ENCODE measurements at places on chromosomes 6 and 20.
A peak's percentile ranks its signal among the peaks of the same experiment; 100 is the strongest.

DNA sequence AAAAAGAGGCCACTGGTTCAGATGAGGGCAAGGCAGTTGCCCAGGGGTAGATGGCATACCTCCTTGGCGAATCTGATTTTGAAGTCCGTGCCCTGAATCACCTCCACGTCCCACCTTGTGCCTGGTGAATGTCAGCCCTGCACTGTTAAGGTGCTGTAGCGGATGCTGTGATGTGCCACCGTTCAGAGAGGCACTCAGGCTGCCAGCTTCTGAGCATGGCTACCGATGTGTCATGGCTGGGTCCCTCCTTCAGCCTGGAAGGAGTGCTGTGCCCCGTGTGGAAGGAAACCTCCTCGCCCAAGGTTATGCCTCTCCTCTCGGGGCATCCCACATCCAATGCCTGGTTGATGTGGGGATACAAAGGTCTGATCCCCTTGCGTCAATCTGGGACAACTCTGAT, 43.6 kb downstream of the UST start:
- DNase-seq = no peak

DNA sequence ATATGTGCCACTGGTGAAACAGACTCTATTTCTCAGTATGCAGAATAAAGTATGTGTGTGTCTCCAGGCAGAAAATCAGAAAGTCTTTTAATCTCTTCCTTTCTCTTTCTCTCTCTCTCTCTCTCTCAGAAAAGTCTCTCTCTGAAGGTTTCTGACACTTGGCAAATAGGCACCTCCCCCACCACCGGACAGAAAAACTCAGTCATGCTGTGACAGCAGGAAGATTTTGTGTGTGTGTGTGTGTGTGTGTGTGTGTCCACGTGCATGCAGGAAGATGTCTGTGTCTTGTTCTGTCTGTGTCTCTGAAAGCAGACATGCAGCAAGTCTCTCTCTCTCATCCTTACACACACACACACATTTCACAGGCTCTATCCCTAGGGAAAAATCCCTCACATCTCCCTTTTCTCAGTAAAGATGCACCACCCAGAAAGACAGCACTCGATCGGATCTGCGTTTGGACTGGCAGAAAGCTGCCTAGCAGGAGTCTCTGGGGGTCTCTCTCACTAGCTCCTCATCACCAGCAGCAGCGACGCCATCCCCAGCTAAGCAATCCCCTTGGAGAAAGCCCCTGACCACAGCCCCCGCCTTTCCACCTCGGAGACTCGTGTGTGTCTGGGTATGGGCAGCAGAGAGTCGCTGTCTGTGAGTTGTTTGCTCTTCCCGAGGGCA, 98.3 kb downstream of the EDN3 start:
- no peak for DNase-seq

- no peak for DNase-seq
Measured at GRCh38 chr6:169618526-169619490, 83.0 kb downstream of the WDR27 start.

GRCh38 chr6:22227824-22228610, 68.8 kb downstream of the PRL start:
- DNase-seq = no peak

DNA sequence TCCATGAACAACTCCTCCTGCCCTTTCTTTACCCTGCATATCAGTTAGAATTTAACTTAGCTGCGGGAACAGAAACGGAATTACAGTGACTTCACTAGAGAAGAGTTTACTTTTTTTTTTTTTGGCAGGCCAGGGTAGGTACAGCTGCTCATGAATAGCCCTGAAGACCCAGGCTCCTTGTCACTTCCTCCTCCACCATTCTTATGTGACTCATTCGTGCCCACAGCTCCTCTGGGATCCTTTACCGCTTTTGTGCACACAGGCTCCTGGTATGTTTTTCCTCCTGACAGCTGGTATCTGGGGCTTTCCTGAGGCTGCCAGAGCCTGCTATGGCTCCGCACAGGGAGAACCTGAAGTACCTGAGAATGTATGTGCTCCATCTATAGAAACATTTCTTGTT, 3.9 kb upstream of the KCNS1 start:
- no peak for DNase-seq

DNA sequence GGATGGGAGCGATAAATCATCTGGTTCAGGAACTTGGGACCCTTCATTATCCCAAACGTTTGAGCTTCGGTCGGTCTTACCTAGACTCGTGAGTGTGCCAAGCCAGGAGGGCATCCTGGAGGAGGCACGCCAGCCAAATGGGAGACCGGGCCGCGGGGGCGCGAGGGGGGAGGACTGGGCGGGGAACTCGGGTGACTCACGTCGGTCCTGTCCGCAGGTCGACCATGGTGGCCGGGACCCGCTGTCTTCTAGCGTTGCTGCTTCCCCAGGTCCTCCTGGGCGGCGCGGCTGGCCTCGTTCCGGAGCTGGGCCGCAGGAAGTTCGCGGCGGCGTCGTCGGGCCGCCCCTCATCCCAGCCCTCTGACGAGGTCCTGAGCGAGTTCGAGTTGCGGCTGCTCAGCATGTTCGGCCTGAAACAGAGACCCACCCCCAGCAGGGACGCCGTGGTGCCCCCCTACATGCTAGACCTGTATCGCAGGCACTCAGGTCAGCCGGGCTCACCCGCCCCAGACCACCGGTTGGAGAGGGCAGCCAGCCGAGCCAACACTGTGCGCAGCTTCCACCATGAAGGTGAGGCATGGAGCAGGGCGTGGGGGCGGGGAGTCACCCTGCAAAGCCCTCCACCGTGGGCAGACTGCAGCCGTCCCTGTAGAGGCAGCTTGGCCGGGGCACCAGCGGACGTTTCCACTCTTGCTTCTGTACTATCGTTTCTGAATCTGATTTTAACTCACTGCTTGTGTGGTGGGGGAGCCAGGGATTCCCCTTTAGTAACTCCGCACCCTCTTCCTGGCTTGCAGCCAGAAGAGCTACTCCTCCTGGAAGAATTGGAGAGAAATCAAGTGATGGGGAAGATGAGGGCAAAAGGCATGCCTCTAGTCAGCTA, 2.7 kb downstream of the BMP2 start:
- peak; percentile 3 for DNase-seq

GRCh38 chr6:40695750-40696415, 108.7 kb upstream of the LRFN2 start:
- DNase-seq = no peak

DNA sequence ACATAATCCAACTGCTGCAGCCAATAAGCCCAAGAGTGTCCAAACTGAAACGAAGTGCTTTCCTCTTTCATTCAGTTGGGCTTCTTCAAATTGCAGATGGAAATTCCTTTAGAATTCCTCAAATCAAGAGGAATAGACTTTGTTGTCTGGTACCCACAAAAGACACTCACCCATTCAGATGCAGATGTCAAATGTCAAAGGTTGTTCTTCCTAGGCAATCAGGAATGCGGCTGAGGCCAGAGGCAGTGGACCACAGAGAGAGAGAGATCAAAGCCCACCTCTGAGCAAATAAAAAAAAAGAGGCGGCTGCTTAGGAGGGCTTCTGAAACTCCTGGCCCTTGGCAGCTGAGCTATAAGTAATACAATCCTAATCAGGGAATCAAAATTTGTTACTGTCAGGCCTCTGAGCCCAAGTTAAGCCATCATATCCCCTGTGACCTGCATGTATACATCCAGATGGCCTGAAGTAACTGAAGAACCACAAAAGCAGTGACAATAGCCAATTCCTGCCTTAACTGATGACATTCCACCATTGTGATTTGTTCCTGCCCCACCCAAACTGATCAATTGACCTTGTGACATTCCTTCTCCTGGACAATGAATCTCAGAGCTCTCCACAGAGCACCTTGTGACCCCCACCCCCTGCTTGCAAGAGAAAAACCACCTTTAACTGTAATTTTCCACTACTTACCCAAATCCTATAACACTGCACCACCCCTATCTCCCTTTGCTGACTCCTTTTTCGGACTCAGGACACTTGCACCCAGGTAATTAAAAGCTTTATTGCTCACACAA, 303.0 kb upstream of the GJE1 start:
- no peak for DNase-seq

DNA sequence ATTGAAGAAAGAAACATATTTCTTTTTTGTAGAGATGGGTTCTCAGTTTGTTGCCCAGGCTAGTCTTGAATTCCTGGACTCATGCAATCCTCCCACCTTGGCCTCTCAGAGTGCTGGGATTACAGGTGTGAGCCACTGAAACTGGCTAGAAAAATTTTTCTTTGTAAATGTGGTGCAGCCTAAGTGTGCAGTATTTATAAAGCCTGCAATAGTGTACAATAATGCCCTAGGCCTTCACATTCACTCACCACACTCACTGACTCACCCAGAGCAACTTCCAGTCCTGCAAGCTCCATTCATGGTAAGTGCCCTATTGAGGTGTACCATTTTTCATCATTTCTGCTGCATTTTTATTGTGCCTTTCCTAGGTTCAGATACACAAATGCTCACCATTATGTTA, 31.4 kb downstream of the NHSL1 start:
- DNase-seq = no peak

GRCh38 chr20:44701118-44701857, 13.9 kb upstream of the CCN5 start:
- no peak for DNase-seq

DNA sequence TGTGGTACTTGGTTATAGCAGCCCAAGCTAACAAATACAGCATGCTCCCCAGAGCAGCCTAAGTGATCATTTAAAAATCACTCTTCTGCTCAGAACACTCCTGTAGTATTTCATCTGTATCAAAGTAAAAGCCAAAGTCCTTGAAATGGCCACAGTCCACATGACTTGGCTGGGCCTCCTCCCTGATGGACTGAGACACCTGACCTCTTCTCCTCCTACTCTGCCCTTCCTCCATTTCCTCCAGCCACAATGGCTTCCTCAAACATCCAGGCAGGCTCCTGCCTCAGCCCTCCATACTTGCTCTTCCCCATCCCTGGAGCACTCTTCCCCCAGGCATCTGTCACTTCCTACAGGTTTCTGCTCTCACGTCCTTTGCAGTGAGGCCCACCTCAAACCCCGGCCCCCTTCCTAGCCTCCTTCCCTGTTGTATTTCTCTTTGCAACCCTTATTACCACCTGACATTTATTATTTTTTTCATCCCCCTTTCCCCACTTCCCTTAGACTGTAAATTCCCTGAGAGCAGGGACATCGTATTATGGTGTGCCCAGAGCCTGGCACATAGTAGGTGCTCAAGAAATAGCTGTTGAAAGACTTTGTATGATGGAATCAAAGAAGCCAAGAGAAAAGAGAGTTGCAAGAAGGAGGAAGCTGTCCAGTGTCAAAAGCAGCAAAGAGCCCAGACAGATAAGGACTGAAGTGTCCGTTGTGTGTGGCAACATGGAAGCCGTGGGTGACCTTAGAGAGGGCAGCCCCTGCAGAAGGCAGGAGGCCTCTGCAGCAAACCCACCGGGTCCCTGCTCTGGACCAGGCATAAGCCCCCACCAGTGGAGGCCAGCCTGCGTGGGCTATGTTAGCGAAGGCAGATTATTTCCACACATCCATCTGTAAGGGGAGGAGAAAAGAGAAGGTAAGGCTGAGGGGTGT, 87.5 kb downstream of the TRERF1 start:
- no peak for DNase-seq

- no peak for DNase-seq
Measured at GRCh38 chr6:10418862-10419748, 4.2 kb upstream of the TFAP2A start.

- DNase-seq = peak; percentile 23
Measured at GRCh38 chr6:127547215-127547614, 28.1 kb upstream of the MTCL3 start.

DNA sequence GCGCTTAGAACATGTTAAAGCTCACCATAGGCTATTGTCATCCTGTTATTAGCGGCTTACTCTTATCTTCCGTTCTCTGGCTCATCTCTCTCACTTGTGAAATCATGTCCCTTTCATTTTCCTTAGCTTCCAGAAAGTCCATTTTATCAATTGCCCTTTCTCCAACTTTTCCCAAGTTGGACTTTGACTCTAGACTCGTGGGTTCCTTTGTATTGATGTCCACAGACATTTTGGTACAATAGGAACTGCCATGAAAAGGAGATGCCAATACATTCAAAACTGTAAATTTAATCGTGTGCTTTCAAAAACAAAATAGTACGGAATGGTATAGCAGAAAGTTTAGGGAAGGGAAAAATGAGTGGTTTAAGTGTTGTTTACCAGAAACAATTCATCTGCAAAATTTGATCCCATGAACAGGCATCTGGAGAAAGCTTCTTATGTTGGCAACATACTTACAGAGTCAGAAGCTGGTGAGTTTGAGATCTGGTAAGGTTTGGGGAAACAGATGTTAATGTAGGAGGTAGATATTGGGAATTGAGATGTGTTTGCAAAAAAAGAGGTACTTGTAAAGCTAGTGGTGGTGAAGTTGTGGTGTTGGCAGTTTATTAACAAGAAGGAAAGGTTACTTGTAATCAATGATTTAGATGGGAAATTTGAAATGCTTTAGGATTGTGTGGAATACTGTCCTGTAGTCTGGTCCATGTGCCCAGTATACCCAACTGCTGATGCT, 10.2 kb upstream of the HIVEP1 start:
- DNase-seq = no peak

DNA sequence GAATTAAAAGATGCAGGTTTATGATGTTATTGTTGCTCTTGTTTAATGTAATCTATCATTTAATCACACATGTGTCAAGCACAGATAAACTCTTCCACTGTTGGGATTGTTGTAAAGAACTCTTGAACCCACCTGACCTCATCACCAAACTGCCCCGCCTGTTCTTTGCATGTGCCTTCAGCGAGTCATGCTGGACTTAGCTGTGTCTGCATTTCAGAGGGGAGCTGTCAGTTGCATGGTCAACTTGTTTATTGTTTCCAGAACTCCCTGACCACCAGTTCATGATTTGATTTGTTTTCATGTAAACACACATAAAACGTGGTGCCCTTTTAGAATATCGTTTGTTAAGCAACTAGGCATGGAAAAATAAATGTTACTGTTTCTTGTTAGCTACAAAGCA, 93.6 kb downstream of the KHDC1L start:
- DNase-seq = no peak

- DNase-seq = no peak
Measured at GRCh38 chr6:122997541-122998150, 1.6 kb downstream of the CLVS2 start.

DNA sequence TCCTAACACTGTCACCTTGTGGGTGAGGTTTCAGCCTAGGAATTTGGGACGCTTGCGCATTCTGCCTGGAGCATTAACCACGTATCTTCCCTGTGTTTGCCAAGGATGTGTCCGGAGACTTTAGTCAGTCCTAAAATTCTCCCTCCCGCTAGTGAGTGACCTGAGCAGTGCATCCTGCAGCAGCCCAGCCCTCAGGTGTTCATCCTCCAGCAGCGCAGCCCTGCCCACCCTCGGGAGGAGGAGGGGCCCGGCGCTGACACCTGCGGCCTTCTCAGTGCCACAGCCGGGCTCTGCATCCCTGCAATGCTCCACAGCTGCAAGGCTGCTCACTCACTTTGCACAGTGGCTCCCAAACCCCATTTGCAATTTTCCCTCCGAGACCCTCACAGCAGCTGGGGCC, 79.5 kb downstream of the ERMARD start:
- DNase-seq = no peak

DNA sequence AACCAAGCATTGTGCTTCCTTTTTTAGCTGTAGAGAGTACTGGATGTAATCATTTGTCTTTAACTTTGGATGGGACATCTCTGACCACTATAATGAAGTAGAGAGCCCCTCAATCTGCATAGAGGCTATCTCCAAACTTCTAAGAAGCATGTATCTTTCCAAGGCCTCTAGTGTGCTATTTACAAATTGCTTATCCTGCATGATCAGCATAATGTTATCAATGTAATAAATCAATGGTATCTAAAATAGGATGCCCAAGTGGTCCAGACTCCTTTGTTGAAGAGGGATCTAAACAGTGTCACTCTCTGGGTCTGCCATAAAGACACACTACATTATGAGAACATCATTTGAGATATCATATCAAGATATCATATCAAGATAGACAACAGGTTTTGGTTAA, 6.7 kb downstream of the TAAR9 start:
- no peak for DNase-seq

GRCh38 chr20:8428988-8429387, 296.9 kb downstream of the PLCB1 start:
- no peak for DNase-seq

Measured in CD8-positive, alpha-beta T cell (primary cell).